ENCODE measurements at places on chromosomes 16 and 17.

GRCh38 chr17:19402171-19402570 is 8.9 kb upstream of the RNF112 start:
- no peak for DNase-seq

DNA sequence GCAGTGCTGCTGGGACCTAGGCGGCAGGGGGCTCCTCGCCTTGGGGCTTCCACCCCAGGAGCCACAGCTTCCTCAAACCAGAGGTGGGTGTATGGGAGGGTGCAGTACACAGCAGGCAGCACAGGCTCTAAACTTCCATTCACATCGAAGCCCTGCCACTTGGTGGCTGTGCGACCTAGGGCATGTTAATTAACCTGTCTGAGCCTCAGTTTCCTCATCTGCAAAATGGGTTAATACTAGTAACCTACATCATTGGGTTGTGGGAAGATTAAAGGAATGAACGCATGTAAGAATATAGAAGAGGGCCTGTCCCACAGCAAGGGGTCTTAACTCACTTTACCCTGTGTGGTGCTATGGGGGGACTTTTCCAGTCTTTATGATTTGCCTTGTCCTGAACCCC is 26.8 kb upstream of the LHX1 start:
- DNase-seq, result no peak

GRCh38 chr17:39738983-39739884 is 1.5 kb downstream of the GRB7 start:
- no peak for DNase-seq

DNA sequence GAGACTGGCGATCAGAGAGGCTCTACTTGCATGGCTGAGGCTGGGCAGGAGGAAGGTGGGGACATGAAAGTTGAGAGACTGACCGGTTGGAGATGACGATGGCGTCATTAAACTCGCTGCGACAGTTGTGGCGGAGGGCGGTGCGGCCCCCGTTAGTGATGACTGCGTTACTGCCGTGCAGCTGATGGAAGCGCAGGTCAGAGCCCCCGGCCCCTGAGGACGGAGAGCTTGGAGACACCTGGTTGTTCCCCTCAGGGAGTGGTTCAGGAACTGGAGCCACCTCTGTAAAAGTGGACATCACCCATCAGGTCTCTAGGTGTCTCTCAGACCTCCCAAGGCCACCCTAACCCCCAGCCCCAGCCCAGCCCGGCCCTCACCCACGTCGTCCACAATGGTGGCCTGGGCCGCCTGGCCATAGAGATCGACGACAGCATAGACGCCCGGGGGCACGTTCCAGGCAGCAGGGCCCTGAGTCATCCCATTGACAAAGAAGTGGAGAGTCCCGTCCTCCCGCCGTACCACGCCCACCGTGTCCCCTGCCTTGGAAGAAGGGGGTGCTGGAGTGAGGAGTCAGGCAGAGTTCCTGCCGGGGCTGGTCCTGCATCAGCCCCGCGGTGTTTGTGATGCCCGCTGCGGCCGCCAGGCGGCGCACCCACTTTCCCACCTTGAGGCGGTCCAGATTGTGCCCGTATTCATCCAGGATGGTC is 5.3 kb downstream of the NEURL4 start:
- no peak for DNase-seq

DNA sequence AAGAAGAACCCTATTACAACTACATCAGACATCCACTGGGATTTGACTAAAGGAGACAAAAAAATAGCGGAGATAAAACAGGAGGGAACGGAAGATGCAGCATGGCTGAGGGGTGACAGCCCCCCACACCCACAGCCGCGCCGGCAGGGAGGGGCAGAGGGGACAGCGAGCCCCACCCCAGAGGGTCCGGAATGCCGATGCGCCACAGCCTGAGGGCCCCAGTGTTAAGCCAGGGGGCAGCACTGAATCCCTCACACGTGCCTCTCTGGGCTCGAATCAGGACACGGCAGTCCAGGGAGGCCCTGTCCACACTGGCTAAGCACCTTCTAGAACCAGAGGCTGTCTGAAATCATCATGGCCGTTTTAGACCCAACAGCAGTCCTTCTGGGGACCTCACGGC is 18.8 kb downstream of the MAP1LC3B start:
- DNase-seq, result no peak

- no peak for DNase-seq
Measured at GRCh38 chr16:27923751-27924150, 139.8 kb downstream of the GSG1L start.

GRCh38 chr17:57106107-57106835 is 21.2 kb downstream of the AKAP1 start:
- no peak for DNase-seq

- DNase-seq, result no peak
Measured at GRCh38 chr16:85157813-85158742, 45.8 kb upstream of the CIBAR2 start.

DNA sequence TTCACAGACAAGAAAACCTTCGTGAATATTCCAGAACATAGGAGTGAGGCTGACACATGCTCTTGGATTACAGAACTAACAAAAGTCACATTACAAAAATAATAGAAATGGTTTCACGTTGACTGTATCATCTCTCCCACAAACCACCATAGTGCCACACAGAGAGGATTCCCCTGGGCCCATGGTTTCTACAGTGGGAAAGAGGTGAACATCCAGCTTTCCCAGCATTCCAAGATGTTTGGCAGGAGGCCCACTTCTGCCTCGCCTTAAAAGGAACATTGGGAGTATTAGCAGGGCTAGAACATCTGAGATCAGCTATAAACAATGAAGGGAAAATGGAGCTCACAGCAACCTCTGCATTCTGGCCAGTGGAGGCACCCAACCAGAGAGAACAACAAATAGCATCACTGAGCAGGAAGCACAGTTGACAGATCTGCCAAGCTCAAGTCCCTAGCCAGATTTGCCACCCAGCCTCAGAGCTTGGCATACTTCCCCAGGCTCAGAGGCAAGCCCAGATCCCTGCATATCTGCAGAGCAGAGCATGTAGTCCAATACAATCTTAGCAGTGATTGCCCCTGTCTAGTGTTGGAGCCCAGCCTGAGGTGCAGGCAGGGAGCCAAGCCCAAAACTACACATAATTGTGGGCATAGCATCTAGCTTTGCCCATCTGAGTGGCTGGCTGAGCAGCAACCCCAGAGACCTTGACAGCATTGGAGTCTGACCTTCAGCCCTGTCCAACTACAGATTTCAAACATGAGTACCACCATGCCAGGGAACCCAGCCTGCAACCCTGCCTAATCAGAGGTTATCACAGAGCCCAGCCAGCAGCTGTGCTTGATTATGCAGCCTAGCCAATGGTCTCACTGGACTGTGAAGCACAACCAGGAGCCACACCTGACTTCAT is 260.4 kb downstream of the CEP112 start:
- no peak for DNase-seq

- DNase-seq, result peak; percentile 70
Measured at GRCh38 chr17:44095647-44096496, 25.3 kb downstream of the G6PC3 start.

DNA sequence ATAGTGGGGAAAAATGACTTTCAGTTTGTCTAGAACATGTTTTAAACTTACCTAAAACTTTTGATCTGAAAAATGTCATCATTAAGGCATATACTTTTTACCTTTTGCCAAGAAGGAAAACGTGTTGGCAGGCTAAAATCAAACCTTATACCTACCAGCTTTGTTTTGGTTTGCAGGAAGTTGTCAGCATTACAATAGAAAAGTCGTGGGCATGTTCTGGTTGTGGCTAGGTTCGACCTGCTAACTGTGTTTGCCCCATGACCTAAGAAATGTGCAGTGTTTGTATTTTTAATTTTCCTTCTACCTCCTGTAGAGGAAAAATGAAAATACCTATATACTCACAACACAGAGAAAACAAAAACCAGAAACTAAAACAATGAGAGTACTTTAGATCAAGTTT is 13.0 kb downstream of the SKAP1 start:
- DNase-seq, result no peak

- DNase-seq, result no peak
Measured at GRCh38 chr17:43409131-43409530, 10.3 kb downstream of the ARL4D start.

DNA sequence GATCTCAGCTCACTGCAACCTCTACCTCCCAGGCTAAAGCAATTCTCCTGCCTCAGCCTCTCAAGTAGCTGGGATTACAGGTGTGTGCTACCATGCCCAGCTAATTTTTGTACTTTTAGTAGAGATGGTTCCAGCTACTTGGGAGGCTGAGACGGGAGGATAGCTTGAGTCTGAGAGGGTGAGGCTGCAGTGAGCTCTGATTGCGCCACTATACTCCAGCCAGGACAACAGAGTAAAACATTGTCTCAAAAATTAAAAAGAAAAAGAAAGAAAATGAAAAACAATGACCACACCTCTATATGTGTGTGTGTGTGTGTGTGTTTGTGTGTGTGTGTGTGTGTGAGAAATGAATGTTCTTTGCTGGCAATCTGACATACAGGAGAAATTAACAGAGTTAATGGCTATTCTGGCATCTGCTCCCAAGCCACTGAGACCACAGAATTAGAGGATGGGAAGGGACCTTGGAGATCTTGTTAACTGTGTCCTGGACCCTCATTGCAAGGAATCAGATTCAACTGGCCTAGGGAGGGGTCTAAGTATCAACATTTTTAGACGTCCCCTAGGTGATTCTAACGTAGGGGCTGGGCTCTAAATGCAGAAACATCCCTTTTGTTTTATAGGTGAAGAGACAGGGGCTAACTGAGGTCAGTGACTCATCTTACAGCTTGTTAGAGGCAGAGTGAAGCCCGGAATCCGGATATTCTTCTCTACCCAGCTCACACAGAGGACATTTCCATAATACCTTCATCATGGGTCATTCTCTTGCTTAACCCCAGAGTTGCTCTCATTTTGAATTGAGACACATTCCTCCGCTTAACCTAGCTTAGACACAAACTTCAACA is 16.4 kb upstream of the MARCHF10 start:
- peak; percentile 85 for DNase-seq

DNA sequence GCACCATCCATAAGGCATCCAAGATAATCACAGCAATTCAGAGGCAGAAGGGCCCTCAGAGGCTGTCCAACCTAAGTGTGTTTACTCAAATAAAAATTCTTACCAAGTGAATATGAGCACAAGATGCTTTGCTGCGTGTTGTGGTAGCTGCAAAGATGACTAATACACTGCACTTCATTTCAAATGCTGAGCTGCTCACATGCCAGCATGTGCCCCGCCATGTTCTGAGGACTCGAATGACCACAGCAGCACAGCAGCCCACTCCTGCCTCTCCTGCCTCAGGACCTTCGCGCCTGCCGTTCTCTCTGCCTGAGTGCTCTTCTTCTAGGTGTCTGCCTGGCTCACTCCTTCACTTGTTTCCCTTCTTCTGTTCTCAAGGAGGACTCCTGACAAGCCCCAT is 19.0 kb downstream of the PIK3R5 start:
- peak; percentile 11 for DNase-seq

GRCh38 chr17:2084766-2085647 is 30.1 kb downstream of the HIC1 start:
- peak; percentile 89 for DNase-seq

DNA sequence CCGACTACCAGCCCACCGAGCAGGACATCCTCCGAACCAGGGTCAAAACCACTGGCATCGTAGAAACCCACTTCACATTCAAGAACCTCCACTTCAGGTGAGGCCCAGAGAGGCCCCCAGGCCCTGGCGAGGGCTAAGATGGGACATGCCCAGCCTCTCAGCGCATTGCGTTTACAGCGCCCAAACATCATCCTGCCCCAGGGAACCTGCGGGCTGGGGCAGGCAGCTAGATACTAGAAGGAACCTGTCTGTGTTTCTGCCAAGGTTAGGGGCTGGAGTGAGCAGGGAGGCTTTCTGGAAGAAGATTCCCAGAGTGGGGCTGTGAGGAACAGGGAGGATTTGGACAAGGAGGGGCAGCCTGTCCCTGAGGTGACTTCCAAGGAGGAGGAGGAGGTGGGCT is 90.6 kb downstream of the AMFR start:
- DNase-seq, result no peak

DNA sequence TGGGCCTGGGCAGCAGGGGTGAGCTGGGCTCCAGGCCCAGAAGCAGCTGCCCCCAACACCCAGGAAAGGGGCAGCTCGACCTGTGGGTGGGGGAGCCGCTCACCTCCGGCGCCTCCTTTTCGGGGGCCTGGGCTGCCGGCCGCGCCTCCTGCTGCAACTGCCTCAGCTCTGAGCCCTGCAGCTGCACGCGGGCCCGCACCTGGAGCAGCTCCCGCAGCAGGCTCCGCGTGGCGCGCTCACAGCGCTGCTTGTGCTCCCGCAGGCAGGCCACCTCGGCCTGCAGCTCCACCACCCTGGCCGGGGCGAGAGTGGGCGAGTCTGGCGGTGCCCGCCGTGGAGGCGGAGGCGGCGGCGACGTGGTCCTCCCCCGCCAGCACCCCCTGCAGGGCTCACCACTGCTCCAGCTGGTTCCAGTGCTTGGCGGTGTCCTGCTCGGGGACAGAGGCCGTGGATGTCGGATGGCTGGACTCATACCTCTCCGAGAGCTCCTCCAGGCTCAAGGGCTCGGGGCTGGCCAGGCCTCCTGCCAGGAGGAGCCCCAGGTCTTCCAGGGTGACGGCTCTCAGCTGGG is 868 bp downstream of the CCDC154 start:
- no peak for DNase-seq

GRCh38 chr17:45813048-45813725 is 29.1 kb downstream of the CRHR1 start:
- DNase-seq, result no peak

GRCh38 chr17:10092595-10092994 is 105.8 kb downstream of the GAS7 start:
- no peak for DNase-seq

- DNase-seq, result no peak
Measured at GRCh38 chr16:1773703-1774447, 941 bp upstream of the MRPS34 start.

GRCh38 chr16:47667956-47668355 is 206.8 kb downstream of the PHKB start:
- DNase-seq, result no peak

DNA sequence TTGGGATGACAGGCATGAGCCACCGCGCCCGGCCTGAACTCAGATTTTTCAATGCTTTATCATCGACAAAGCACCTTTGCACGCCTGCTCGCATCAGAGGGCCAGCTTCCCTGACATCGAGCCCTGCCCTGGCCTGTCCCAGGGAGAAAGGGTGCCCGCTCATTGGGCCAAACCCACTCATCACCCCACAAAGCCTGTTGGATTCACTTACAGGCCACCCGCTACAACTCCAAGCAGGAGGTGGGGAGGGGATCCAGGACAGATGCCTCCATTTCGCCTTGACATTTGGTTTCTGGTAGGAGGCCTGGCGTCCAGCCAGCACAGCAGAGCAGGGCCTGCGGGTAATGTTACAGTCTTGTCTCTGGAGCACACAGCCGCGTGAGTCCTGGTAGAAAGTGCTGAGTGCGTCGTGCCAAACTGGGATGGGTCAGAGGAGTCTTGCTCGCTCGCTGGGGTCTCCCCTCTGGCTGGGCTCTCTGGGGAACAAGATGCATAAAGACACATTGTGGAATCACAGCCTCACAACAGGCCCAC is 19.8 kb downstream of the SMTNL2 start:
- DNase-seq, result no peak

- DNase-seq, result no peak
Measured at GRCh38 chr16:4868026-4868425, 20.7 kb downstream of the UBN1 start.

DNA sequence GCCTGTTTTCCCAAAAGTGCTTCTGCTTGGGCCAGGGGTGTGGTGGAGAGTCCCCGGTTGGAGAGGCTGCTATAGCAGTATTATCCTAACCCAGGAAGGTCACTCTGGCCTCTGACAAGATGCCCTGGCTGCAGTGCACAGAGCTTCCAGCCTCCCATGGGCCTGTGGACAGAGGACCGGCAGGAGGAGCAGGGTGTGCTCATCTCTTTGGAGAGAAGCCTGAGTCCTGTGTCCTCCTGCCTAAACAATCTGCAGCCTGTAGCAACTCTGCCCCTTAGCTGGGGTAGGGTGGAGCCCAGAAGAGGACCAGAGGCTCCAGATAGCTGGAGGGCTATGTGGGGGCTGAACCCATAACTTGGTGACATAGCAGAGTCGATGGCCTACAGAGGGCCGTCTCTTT is 78.0 kb downstream of the MPRIP start:
- no peak for DNase-seq

Measured in AG09309 (cell line).